ENCODE measurements at places on chromosomes 5 and 9.

DNA sequence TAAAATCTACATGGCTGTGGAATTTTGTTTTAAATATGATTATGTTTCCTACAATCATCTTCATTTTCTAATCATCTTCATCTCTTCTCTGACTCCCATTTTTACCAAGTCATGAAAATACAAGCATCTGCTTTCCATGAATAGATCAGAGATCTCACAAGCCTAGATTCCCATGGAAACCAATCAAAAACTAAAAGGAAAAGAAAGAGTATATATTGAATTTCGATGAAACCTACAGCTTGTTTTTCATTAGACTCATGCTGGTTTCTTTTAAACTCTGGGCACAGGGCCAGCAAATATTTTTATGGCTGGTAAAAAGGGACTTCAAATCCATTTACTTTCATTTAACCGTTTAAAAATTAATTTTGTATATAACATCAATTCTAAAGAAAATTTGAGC lies 51.2 kb downstream of the INVS start:
- no peak for DNase-seq

GRCh38 chr5:35618781-35619180 lies 1.1 kb downstream of the SPEF2 start:
- no peak for DNase-seq

DNA sequence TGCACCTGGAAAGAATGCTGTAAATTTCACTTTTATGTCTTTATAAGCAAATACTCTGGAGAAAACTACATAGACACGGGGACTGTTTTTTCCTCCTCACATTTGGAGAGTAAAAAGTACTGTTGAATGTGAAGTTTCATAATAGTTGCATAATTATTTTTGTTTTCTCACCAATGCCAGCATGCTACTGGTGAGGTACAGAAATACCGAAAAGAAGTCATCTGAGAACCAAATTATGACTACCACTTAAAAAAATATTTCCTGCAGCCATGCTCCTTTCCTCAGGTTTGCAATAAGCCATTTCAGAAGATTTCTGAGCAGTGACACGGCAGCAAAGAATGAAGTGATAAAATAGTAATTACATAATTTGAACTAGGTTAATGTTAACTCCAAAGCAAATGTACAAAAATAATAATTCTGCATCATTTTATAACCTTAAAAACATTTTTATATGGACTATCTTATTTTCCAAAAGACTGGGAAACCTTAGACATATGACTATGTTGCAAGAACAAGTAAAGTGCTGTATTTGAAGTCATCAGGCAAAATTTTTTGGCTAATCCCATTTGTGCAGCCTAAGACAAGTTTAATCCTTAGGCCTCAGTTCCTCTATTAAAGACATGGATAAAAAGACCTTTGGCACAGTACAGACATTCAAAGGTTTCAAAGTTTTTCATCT lies 144.7 kb downstream of the PCSK1 start:
- no peak for DNase-seq

DNA sequence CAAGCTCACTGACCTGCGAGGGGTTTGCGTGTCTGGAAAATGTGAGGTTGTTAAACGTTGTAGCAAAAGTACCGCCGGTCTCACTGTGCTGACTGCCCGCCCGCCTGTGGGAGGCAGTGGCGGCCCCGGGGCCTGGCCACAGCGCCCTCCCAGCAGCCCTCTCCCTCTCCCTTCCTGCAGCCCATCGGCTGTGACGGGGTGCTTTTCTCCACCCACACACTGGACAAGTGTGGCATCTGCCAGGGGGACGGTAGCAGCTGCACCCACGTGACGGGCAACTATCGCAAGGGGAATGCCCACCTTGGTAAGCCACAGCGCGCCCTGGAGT lies 6.2 kb downstream of the ADAMTSL2 start:
- DNase-seq: no peak

- DNase-seq: no peak
Observed at GRCh38 chr5:12623408-12623807, 719.2 kb upstream of the CTNND2 start.

DNA sequence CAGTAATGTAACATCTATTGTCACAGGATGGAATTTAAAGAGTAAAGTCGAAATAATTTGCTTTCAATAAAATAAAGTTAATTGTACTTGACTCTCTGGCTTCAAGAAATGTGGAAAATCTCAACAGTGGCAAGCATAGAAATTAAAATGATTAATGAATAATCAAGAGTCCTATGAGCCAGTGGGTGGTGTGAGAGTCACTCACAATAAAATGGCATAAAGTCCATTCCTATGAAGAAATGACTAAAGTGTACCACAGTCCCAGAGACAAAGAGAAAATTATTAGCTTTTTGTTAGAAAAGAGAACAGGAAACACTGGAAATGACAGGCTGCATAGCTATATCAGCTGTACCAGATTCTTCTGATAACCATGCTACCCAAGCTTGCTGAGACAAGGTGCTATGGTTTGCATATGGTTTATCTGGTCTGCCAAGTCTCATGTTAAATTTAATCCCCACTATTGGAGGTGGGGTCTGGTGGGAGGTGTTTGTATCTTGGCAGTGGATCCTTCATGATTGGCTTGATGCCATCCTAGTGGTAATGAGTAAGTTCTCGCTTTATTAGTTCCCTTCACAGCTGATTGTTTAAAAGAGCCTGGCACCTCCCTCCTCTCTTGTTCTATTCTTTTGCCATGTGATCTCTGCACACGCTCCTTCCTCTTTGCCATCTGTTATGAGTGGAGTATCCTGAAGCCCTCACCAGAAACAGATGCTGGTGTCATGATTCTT lies 647.7 kb upstream of the ITGA1 start:
- no peak for DNase-seq

DNA sequence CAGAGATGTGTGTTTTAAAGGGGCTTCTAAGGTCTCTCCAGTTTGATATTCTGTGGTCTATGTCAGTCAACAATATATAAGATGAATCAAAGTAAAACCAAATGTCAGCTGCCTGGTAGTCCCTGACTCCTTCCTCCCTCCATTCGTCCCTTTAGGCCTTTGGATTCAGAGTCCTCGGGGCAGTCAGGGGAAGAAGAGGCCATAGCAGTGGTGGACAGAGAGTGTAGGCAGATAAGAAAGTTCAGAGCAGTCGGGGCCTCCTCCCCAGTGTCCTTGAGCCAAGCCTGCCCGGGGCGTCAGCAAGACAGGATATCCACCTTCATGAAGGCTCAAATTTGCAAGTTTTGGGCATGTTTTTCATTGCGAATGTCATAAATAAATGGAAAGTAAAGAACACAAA lies 110.6 kb downstream of the ADAMTS16 start:
- DNase-seq: no peak

GRCh38 chr5:162514116-162514515 lies 446.5 kb downstream of the GABRG2 start:
- DNase-seq: no peak

DNA sequence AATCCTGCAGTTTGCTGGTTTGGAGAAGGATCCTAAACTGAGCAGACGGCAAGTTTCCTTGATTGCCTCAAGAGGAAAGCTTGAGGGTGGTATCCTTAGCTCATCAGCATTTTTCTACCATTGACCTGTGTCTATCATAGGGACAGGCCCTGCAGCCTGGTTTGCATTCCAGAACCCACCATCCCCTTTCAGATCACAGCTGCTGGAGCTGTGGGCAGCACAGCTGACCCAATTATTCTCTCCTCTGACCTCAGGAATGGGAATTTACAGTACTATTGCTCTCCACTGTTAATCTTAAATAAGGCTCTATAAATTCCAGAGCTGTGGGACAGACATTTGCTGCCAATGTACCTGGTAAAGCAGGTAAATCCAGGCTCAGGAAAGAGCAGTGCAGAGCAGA lies 163.0 kb downstream of the SPOCK1 start:
- no peak for DNase-seq

DNA sequence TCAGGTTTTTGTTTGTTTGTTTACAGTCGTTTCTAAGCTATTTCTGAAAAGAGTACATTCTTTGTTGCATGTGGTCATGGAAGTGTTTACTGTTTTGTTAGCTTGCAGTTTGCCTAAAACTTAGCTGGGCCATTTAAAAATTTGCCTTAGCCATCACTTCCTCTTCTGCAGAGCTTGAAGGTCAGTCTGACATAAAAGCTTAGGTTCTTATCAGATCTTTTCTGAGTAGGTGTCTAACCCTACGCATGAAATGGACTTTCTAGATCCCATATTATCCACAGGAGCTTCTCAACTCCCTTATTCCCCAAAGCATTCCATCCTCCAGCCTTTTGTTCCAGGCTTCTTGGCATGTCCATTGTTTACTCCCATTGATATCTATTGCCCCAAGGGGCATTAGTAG lies 90.3 kb downstream of the AP3B1 start:
- no peak for DNase-seq

DNA sequence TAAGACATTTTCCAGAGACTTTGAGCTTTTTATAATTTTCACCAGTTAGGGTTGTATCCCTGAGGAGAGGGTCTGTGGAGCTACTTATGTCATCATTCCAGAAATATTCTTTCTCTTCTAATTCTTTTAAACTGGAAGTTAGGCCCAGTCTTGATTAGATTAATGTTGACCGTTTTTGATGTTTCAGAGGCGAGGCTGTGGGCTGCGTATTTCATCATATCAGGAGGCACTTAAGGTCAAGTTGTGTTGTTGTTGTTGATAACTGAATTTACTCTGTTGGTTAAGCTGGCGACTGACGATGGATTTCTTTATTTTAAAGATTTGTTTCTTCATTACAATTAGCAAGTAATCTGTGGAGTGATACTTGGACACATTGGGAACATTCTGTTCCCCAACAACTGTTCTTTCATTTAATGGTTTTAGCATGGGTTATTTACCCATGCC lies 20.1 kb downstream of the IPO11 start:
- DNase-seq: no peak

- DNase-seq: peak; percentile 22
Observed at GRCh38 chr9:126558051-126558665, 55.6 kb upstream of the LMX1B start.
